ENCODE measurements at places on chromosomes 6 and 20. TPM values are rescaled to one million over a fixed set of nuclear protein-coding genes. Genes with fewer than 3 reads are reported as not detected.

DNAH8 gene
- polyA plus RNA-seq: not detected

PAK5 gene
- 0.12 TPM for polyA plus RNA-seq

SAMD3 gene
- not detected for polyA plus RNA-seq

TSBP1 gene
- polyA plus RNA-seq: not detected

PLG gene
- polyA plus RNA-seq: not detected

SPTLC3 gene
- 1.9 TPM for polyA plus RNA-seq

ESF1 gene
- 6.2 TPM for polyA plus RNA-seq

GJA10 gene
- not detected for polyA plus RNA-seq

- H3K36me3 ChIP-seq: peaks cover 32% of the 10 kb centered on the region
- no peaks in the 10 kb centered on the region for H3K27me3 ChIP-seq
- no peak for DNase-seq
- H3K4me1 ChIP-seq: no peaks in the 10 kb centered on the region
Measured at GRCh38 chr6:87628881-87629280, 38.9 kb downstream of the ORC3 start.

DNA sequence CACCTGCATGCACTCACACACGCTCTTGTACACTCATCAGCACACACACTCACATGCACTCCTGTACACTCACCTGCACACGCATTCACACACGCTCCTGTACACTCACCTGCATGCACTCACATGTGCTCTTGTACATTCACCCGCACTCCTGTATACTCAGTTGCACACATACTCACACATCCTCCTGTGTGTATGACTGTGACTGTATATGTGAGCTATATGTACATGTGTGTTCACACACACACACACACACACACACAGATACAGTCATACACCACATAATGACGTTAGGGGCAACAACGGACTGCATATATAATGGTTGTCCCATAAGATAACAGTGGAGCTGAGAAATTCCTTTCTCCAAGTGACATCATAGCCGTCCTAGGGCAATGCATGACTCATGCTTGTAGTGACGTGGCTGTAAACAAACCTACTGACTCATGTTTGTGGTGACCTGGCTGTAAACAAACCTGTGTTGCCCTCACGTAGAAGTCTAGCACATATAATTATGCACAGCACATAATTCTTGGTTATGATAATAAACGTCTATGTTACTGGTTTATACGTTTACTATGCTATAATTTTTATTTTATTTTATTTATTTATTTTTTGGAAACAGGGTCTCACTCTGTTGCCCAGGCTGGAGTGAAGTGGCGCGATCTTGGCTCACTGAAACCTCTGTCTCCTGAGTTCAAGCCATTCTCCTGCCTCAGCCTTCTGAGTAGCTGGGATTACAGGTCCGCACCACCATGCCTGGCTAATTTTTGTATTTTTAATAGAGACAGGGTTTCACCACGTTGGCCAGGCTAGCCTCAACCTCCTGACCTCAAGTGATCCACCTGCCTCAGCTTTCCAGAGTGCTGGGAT lies 22.8 kb upstream of the TAF4 start:
- no peak overlapping the region for H3K27ac ChIP-seq
- no peak for DNase-seq
- H3K27me3 ChIP-seq: no peaks in the 10 kb centered on the region
- no peak overlapping the region for H3K4me3 ChIP-seq
- H3K36me3 ChIP-seq: no peaks in the 10 kb centered on the region

DNA sequence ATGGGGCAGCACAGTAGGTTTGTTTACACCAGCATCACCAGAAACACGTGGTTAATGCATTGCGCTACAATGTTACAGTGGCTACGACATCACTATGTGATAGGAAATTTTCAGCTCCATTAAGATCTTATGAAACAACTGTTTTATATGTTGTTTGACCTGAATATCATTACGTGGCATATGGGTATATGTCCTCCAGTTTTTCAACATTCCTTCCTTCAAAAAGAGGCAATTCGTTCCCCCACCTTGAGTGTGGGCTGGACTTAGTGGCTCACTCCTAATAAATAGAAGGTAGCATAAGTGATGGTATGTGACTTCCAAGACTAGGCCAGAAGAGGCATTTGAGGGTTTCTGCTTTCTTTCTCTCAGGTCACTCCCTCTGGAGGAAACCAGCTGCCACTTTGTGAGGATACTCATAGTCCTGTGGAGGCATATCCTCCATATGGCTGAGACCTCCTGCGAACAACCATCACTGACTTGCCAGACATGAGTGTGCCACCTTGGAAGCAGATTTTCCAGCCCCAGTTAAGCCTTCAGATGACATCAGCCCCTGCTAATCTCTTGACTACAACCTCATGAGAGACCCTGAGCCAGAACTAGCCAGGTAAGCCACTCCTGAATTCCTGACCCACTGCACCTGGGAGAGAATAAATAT lies 2.3 kb upstream of the TRAM2 start:
- DNase-seq: no peak
- no peak overlapping the region for H3K4me3 ChIP-seq
- H3K36me3 ChIP-seq: no peaks in the 10 kb centered on the region
- H3K4me1 ChIP-seq: peaks cover 39% of the 10 kb centered on the region
- no peaks in the 10 kb centered on the region for H3K27me3 ChIP-seq

- no peak overlapping the region for H3K4me3 ChIP-seq
- H3K4me1 ChIP-seq: peaks cover 27% of the 10 kb centered on the region
- H3K27me3 ChIP-seq: no peaks in the 10 kb centered on the region
- DNase-seq: no peak
- H3K36me3 ChIP-seq: peaks cover 12% of the 10 kb centered on the region
- H3K27ac ChIP-seq: no peak overlapping the region
Measured at GRCh38 chr6:131216246-131216645, 81.0 kb downstream of the AKAP7 start.

GRCh38 chr20:48745330-48745729 lies 82.5 kb downstream of the PREX1 start:
- no peak for DNase-seq
- H3K4me3 ChIP-seq: no peak overlapping the region
- H3K36me3 ChIP-seq: peaks cover 22% of the 10 kb centered on the region
- H3K27ac ChIP-seq: no peak overlapping the region

DNA sequence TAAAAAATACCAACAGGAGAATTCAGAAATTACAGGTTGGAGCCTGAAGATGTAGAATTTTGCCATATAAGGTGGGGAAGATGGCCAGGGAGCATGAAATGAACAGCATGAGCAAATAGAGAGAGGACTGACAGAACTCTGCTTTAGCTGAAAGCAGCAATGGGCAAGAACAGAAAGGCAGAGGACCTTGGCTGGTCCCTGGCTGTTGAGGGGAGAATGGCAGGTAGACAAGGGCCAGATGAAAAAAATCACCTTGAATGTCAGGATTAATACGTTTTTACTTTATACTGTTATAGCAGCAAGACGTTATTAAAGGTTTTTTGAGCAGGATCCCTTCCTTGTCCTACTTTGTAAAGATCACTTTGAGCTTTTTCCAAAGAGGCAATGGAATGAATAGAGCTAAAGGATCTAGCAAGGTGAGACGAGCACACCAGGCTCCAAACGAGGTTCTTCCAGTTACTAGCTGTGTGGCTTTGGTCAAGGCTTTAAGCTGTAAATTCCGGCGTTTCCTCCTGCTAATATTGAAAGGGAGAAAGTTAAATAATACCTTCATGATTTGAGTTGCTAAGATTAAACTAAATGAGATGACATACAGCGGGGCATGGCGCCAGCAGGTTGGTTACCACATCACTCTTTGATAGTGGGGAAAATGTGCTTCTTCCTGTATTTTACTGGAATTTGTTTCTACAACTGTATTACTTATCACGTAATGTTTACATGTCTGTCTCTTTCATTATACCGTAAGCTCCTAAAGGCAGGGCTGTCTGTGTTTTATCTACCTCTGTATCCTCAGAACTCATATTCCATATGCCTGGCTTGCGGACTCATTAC lies 776 bp downstream of the PPIL1 start:
- peaks cover 23% of the 10 kb centered on the region for H3K36me3 ChIP-seq
- DNase-seq: peak; percentile 50
- H3K27me3 ChIP-seq: no peaks in the 10 kb centered on the region
- peak overlapping the region; percentile 92 for H3K27ac ChIP-seq
- peak overlapping the region; percentile 92 for H3K4me3 ChIP-seq

- H3K36me3 ChIP-seq: no peaks in the 10 kb centered on the region
- H3K27ac ChIP-seq: no peak overlapping the region
- no peak overlapping the region for H3K4me3 ChIP-seq
- H3K4me1 ChIP-seq: no peaks in the 10 kb centered on the region
- no peaks in the 10 kb centered on the region for H3K27me3 ChIP-seq
- DNase-seq: no peak
Measured at GRCh38 chr6:38503032-38503773, 136.5 kb downstream of the BTBD9 start.

GRCh38 chr6:108116546-108117426 lies 42.2 kb upstream of the OSTM1 start:
- H3K27me3 ChIP-seq: peaks cover 24% of the 10 kb centered on the region
- no peak for DNase-seq
- peaks cover 63% of the 10 kb centered on the region for H3K4me1 ChIP-seq

GRCh38 chr6:161736326-161736725 lies 462.5 kb upstream of the AGPAT4 start:
- no peak overlapping the region for H3K27ac ChIP-seq
- no peaks in the 10 kb centered on the region for H3K36me3 ChIP-seq
- no peak for DNase-seq

GRCh38 chr6:168999392-168999791 lies 254.3 kb downstream of the THBS2 start:
- no peak for DNase-seq
- H3K36me3 ChIP-seq: no peaks in the 10 kb centered on the region
- no peaks in the 10 kb centered on the region for H3K27me3 ChIP-seq
- no peaks in the 10 kb centered on the region for H3K4me1 ChIP-seq

GRCh38 chr6:84771125-84771755 lies 6.8 kb upstream of the TBX18 start:
- no peaks in the 10 kb centered on the region for H3K36me3 ChIP-seq
- no peak for DNase-seq
- no peak overlapping the region for H3K27ac ChIP-seq
- H3K27me3 ChIP-seq: peaks cover 83% of the 10 kb centered on the region
- H3K4me1 ChIP-seq: peaks cover 32% of the 10 kb centered on the region
- H3K4me3 ChIP-seq: no peak overlapping the region

- no peaks in the 10 kb centered on the region for H3K36me3 ChIP-seq
- no peak overlapping the region for H3K4me3 ChIP-seq
- no peak for DNase-seq
- H3K27ac ChIP-seq: no peak overlapping the region
- H3K27me3 ChIP-seq: no peaks in the 10 kb centered on the region
Measured at GRCh38 chr6:16092990-16093389, 35.9 kb upstream of the MYLIP start.

GRCh38 chr20:62507323-62507722 lies 31.5 kb upstream of the GATA5 start:
- H3K27me3 ChIP-seq: peaks cover 12% of the 10 kb centered on the region
- no peak for DNase-seq
- H3K36me3 ChIP-seq: no peaks in the 10 kb centered on the region
- no peaks in the 10 kb centered on the region for H3K4me1 ChIP-seq
